Adipocyte (in vitro differentiated cells): ENCODE measurements at places on chromosomes 1 and 21.
A peak's percentile ranks its signal among the peaks of the same experiment; 100 is the strongest.

- DNase-seq, result peak; percentile 32
These were observed 1.5 kb downstream of the GPATCH4 start for GRCh38 chr1:156599811-156600210.

- peak; percentile 62 for DNase-seq
These were observed 216.5 kb downstream of the NTNG1 start for GRCh38 chr1:107357376-107357775.

GRCh38 chr1:242813490-242814091 lies 289.1 kb upstream of the PLD5 start:
- DNase-seq, result no peak

DNA sequence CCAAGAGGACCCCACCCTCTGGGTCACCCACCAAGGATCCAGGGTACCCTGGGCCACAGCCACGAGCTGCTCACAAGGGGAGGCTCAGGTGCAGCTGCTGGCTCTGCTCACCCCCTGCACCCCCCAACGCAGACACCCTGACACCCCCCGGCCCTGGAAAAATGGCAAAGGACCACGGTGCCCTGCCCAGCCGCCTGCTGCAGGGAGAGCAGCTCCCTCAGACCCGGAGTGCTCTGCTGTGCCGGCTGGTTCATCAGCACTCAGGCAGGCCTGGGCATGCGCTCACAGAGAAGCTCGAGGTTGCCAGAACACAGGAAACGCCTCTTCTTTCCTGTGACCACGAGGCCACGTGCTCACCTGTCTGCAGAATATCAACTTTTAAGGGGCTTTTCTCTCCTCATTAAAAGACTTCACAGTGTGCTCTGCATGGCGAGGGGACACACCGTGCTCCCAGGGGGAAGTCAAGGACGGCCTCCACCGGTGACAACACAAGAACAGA lies 4.3 kb upstream of the C1QTNF12 start:
- no peak for DNase-seq

GRCh38 chr1:198295225-198295624 lies 138.4 kb downstream of the NEK7 start:
- no peak for DNase-seq

GRCh38 chr21:29318354-29318753 lies 19.6 kb downstream of the BACH1 start:
- DNase-seq, result no peak

DNA sequence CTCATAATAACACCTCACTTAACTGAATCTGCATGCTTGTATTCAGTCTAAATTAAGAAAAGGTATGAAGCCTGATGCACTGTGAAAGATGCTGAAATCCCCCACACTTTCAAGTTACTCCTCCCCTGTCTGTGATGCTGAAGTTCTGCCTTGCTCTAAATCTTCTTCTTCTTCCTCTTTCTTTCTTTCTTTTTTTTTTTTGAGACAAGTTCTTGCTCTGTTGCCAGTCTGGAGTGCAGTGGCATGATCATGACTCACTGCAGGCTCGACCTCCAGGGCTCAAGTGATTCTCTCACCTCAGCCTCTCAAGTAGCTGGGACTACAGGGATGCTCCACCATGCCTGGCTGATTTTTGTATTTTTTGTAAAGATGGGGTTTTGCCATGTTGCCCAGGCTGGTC lies 231.0 kb upstream of the B3GALT2 start:
- DNase-seq, result peak; percentile 19

- no peak for DNase-seq
These were observed 6.8 kb upstream of the KIAA1614 start for GRCh38 chr1:180905927-180906326.

- DNase-seq, result peak; percentile 40
These were observed 45.6 kb downstream of the ZNF281 start for GRCh38 chr1:200364091-200364759.

DNA sequence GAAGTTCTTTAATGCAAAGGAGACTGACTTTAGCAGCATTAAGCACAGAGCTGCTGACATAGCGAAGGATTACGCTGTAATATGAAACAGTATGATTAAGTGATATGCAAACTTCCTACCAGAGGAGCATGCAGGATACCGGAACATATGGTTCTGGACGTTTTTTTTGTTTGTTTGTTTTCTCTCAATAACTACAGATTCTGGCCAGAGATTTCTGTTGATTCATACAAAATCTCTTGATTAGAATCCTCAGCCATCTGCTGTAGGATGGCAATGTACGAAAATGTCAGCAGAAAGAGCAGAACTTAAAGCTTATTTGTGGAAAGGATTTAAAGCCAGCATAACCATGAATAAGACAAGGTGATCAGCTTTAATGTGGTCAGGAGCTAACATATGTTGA lies 970.7 kb downstream of the KCNT2 start:
- DNase-seq, result peak; percentile 59

DNA sequence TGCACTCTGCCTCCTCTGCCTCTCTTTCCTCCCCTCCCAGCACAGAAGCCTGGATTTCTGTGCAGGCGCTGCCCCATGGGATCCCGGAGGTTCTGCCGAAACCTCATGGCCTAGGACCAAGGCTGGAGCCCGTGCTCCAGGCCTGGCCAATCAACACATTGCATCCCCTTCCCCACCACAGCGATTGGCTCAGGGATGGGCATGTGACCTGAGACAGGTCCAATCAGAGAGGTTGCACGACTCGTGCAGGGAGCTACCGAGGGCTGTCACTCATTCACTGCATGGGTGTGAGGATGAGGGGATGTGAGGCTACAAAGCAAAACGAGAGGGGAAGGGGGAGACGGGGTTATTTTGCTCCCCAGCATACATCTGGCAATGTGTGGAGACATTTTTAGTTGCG lies 3.3 kb upstream of the CELA2B start:
- DNase-seq, result no peak

GRCh38 chr1:109542657-109543056 lies 3.0 kb downstream of the GPR61 start:
- DNase-seq, result no peak

DNA sequence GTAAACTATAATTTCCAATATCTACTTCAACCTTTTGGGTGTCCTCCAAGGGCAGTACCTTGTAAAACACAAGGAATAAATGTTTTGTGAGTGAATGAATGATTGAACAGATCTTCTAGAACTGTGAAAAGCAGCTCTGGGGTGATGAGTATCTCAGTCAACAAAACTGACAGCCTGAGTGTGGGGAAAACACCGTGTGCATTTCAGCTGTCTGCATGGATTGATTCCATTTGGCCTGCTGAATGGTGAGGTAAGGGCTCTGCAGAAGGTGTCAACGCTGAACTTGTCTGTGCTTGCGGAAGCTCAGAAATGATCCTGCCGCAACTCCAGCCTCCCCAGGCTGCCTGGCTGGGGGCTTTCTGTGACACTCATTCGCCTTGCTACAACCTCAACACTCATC lies 7.4 kb upstream of the AGMAT start:
- no peak for DNase-seq

DNA sequence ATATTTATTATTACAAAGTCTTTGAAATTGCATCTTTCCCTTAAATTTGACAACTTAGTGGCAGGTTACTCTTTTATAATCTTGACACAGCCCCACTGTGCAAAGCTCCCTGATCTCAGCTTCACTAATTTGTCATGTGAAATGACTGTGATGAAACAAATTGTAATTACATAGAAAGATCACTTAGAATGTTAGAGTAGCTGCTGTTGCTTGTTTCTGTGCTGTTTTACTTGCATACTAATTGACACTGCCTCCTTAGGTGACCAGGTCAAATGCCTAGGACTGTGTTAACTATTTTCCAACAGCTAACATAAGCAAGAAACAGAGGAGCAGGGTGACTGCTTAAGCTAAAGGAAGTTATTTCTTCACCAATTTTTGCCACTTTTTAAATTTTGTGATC lies 211.3 kb downstream of the ZNF326 start:
- no peak for DNase-seq

DNA sequence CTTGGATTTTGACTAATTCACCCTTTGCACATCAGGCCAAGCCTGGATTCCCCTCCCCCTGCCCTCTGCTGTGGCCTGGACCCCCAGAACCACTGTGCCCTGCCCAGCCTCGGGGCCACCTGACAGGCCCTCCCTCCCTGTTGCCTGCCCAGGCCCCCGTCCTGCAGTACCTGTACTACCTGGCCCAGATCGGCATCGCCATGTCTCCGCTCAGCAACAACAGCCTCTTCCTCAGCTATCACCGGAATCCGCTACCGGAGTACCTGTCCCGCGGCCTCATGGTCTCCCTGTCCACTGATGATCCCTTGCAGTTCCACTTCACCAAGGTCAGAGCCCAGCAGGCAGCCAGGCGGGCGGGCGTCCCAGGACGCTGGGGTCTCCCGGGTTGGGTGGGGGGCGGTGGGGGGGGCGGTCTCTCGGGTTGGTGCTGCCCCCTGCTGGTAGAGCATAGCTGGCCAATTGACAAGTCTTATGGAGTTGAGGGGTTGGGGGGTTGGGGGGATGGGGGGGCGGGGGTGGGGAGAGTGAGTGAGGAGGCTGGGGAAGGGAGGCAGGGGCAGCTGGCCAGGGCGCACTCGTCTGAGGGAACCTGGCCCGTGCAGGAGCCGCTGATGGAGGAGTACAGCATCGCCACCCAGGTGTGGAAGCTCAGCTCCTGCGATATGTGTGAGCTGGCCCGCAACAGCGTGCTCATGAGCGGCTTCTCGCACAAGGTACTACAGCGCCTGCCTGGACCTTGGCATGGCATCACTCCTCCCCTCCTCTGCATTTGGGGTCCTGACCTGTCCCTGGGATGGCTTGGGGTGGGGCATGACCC lies 10.7 kb downstream of the AMPD2 start:
- DNase-seq, result peak; percentile 52

- DNase-seq, result peak; percentile 51
These were observed 24.8 kb upstream of the ELOA start for GRCh38 chr1:23718482-23718881.

GRCh38 chr1:116699605-116700004 lies 32.1 kb upstream of the IGSF3 start:
- peak; percentile 24 for DNase-seq

DNA sequence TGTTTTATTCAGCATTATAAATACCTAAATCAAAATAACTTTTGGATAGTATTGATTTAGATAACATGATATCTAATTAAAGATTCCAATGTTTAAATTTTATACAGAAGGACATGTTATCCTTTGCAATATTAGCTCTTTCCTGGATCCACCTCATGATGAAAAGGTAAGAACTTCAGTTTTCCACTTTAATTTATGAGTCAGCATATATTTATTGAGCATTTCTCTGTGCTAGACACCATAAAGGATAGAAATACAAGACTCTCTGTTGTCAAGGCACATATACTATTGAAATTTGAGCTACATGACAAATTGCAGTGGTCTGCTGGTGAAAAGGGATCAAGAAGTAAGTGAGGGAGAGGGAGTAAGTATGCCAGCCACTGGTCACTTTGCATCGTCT lies 68.1 kb upstream of the EXO1 start:
- DNase-seq, result no peak

DNA sequence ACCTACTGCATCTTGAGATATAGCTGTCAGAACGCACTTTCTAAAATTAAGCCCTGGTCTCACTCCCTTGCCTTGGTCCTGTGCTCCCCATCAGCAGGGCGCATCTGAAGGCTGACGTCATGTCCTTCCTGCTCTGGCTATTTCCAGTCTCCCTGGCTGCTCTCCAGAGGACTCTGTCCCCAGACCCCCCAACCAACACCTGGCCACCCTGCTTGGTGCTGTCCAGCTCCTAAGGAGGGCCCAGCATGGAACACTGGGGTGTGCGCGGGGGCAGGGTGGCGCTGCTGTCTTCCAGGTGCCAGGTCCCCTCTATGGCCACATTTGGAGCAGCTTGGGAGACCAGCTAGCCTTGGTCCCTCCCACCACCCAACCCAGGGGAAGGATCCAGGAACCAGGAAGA lies 8.3 kb downstream of the TNNT2 start:
- no peak for DNase-seq
